ENCODE measurements at places on chromosomes 12 and 14. TPM values are rescaled to one million over a fixed set of nuclear protein-coding genes. Genes with fewer than 3 reads are reported as not detected.

Gene TIMM9
- polyA plus RNA-seq: 78.1 TPM

DNA sequence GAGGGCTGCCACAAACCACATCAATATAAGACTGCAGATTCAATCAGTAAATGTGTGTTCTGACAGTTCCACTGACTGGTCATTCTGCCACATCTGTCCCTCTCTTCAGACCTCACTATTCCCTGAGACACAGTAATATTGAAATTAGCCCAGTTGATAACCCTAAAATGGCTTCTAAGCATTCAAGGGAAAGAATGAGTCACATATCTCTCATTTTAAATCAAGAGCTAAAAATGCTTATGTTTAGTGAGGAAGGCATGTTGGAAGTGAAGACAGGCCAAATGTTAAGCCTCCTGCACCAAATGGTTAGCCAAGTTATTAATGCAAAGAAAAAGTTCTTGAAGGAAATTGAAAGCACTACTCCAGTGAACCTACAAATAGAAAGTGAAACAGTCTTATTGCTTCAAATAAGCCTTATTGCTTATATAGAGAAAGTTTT lies 24.5 kb upstream of the KIF21A start:
- DNase-seq: no peak

DNA sequence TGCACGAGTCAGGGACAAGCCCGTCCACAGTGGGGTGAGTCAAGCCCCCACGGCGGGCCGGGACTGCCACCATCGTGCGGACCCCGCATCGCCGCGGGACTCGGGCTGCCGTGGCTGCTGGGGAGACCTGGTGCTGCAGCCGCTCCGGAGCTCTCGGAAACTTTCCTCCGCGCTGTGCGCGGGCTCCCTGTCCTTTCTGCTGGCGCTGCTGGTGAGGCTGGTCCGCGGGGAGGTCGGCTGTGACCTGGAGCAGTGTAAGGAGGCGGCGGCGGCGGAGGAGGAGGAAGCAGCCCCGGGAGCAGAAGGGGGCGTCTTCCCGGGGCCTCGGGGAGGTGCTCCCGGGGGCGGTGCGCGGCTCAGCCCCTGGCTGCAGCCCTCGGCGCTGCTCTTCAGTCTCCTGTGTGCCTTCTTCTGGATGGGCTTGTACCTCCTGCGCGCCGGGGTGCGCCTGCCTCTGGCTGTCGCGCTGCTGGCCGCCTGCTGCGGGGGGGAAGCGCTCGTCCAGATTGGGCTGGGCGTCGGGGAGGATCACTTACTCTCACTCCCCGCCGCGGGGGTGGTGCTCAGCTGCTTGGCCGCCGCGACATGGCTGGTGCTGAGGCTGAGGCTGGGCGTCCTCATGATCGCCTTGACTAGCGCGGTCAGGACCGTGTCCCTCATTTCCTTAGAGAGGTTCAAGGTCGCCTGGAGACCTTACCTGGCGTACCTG lies 1.1 kb downstream of the PDE3A start:
- peak; percentile 67 for DNase-seq

Gene NRXN3
- 9.0 TPM for polyA plus RNA-seq

GRCh38 chr12:121088195-121088585 lies 44.5 kb upstream of the P2RX7 start:
- no peak for DNase-seq

DNA sequence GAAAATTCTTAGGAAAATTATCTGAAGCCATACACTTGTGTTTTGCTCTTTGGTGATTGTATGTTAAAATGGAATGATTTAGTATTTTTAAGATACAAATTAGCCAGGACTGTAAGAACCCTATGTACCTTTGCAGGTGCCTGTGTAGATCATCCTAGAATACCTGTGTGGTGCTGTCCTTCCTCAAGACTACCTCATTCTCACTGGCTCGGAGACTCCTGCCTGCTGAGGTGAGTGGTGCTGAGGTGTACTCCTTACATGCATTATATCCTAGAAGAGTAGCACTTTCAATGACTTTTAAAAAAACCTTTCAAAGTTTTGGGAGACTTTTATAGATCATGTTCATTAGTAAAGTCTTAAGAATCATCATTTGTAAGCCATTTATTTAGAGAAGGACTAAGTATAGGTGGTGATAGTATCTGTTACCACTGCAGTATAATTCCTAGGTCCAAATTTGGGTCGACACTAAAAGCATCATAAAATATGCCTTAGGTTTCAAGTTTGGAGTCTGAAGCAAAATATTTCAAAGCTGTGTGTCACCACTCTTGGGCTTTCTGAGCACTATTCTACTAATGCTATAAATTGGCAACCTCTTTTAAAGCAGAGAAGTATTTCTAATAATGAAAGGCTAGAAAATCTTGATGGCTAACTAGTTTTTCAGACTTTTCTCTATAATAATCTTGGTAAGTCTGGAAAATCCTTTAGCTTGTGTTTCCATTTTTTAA lies 36.6 kb downstream of the RASSF8 start:
- DNase-seq: no peak

Gene DCN
- polyA plus RNA-seq: 366 TPM

Gene OAS2
- 9.9 TPM for polyA plus RNA-seq

DNA sequence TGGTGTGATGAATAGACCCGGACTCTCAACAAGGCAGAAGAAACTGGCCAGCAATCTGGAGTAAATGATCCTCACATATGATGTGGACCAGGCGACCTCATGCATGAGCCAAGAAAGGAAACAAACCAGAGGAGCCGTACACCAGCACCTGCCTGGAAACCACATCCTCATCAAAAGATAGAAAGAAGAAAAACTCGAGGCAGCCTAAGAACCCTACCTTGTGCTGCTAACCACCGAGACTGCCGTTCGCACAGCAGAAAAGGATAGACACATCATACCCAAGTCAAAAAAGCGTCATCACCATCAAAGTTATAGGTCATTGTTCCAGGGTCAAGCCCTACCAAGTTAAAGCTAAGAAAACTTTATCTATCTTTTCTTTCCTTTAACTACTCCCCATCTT lies 66.7 kb downstream of the RESF1 start:
- DNase-seq: no peak

DNA sequence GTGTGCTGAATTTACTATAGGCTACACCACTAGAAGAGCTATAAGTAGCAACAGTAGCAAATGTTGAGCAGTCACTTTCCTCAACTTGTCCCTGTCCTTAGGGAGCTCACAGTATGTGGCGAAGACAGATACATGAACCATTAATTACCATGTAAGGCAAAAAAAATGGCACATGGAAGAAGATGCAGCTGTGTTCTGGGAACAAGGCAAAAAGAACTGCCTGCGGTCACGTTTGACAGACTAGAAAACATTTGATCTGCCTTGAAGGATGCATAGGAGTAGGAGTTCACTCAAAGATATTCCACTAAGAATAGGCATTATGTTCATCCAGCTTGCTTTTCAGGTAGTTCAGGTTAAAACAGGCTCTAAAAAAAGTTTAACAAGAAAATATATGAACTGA lies 46.5 kb upstream of the IFNG-AS1 start:
- DNase-seq: no peak

DNA sequence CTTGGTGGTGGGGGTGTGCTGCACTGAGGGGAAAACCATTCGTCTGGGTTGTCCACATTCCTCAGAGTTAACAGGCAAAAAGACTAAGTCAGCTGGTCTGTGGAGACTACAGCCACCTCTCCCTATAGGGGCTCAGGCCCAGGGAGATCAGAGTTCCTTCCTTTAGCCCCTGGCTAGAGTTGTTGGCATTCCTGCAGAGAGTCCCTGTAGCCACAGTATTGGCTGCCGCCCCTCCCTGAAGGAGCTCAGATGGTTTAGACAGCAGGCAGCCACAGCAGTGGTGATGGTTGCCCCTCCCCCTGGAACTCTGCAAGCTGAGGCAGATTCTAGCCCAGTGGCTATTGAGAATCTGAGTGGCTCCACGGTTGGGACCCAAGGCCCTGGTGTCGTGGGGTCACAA lies 1072.5 kb upstream of the ATXN7L3B start:
- no peak for DNase-seq

- DNase-seq: peak; percentile 24
Measured at GRCh38 chr12:114625294-114625851, 58.6 kb downstream of the TBX3 start.

DNA sequence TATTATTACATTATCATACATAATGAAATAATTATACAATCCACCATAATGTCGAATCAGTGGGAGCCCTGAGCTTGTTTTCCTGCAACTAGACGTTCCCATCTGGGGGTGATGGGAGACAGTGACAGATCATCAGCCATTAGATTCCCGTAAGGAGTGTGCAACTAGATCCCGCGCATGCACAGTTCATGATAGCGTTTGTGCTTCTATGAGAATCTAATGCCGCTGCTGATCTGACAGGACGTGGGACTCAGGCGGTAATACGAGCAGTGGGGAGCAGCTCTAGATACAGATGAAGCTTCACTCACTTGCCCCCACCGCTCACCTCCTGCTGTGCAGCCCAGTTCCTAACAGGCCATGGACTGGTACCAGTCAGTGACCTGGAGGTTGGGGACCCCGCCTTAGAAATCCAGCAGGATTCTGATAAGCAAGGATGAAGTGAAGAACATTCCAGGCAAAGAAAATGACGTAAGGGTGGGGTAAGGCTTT lies 204.6 kb downstream of the ETV6 start:
- DNase-seq: no peak

Gene NTN4
- polyA plus RNA-seq: 99.8 TPM

GRCh38 chr14:45028107-45028626 lies 55.7 kb upstream of the PRPF39 start:
- no peak for DNase-seq

Gene CRADD
- 11.4 TPM for polyA plus RNA-seq

DNA sequence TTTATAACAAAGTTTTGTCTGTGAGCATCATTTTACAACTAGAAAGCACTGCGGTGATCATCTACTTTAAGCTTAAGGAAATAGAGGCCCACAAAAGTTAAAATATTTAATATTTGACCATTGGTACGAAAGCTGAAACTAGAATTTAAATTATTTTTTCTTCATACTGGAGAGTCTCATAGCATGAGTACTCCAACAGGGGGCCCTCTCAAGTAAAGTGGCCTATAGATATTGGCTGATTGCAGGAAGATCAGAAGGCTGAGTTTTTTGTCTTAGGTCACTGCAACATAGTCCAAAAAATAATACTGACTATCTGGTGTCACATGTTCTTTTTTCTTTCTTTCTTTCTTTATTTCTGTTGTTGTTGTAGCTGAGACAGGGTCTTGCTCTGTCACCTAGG lies 75.3 kb upstream of the ZDHHC17 start:
- DNase-seq: no peak

GRCh38 chr12:45223868-45224267 lies 8.0 kb downstream of the ANO6 start:
- DNase-seq: no peak

DNA sequence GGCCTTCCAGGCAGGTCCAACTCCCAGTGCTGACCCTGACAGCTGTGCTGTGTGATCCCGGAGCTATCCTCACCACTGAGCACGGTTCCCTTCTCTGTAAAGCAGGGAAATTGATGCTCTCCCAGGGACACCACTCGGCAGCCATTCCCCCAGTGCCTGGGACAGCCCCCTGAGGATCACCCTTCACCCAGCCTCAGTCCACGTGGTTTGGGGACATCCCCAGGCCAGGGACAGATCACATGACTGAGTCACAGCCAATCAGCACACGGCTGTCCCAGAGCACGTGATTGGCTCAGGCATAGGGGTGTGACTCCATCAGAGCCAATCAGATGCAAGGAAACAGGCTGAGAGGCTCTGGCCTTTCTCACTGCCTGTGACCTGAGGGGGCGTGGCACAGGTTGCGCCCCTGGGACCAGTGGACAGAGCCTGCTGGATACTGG lies 68.8 kb upstream of the SFSWAP start:
- no peak for DNase-seq

DNA sequence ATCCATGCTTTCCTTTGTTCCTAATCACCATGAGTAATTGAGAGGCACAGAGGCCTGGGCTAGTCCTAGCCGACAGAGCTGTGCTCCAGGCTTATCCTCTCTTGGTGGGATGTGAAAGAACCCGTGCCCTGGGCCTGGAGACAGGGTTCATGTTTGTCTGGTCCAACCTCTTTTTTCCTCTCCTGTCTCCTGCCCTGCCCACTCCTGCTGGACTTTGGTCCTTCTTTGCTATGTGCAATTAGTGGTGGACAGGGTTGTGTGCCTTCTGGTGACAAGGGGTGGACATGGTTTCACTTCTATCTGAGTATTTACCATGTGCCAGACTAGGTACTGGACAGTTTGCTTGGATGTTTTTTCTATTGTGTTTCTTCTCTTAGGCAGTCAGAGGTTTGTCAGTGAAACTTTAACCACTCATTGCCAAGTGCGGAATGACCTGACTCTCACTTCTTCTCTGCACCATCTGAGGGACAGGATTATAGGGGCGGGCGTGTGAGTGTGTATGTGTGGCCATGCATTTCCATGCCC lies 126.1 kb downstream of the SMOC1 start:
- DNase-seq: no peak
